Right atrium auricular region (tissue), 2 donors: ENCODE measurements at places on chromosomes 4 and X. TPM values are rescaled to one million over a fixed set of nuclear protein-coding genes. Genes with fewer than 3 reads are reported as not detected.

DNA sequence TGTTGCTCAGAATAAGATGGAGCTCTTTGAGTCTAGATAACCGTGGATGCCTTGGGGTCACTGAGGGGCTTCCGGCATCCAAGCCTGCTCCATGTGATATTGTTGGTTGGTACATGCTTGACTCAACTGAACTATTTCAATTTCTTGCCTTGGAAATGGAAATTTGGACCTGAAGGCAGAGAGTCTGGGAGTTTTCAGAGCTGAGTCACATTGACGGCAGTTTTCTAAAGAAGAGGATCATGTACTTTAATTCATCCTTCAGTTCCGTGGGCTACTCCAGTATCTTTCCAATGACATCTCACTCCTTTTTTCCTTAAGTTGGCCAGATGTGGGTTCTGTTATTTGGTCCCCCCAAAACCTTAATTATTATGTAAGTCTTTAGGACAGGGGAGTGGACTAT lies 100.5 kb downstream of the MFAP3L start:
- H3K36me3 ChIP-seq: no peaks in the 10 kb centered on the region
- DNase-seq: no peak
- H3K27ac ChIP-seq: no peak overlapping the region
- H3K4me1 ChIP-seq: no peaks in the 10 kb centered on the region

DNA sequence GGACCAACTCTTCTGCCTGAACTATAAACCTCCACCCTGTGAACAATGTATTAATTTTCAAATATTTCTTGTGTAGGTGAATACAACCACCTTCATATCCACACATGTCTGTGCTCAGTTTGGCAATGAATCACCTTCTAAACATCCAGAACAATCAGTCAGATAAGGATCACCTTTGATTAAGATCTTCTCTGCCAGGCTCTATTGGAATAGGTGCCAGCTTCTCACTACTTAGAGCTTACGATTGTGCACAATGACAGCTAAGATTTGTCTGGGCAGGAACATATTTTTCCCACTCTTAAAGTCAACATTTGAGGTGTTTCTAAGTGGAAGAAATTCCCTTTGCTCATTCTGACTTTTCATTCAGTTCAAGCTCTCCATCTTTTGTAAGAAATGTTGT lies 237.2 kb downstream of the IL1RAPL2 start:
- H3K4me3 ChIP-seq: no peak overlapping the region
- no peaks in the 10 kb centered on the region for H3K36me3 ChIP-seq
- H3K4me1 ChIP-seq: no peaks in the 10 kb centered on the region
- no peaks in the 10 kb centered on the region for H3K27me3 ChIP-seq
- no peak for DNase-seq
- no peak overlapping the region for H3K27ac ChIP-seq

DNA sequence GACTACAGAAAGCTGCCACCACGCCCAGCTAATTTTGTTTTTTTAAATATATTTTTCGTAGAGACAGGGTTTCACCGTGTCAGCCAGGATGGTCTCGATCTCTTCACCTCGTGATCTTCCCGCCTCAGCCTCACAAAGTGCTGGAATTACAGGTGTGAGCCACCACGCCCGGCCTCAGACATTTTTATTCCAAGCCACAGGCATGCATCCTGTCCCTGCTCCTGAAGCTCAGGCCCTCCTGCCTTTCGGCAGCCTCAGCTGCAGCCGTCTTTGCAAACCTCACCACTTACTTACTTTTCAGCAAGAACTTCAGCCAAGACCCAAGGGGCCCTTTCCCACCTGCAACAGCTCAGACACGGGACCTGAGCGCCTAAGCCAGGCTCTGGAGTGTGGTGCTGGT lies 26.0 kb downstream of the FAM53A start:
- no peak overlapping the region for H3K4me3 ChIP-seq
- no peaks in the 10 kb centered on the region for H3K36me3 ChIP-seq
- H3K4me1 ChIP-seq: no peaks in the 10 kb centered on the region
- no peak overlapping the region for H3K27ac ChIP-seq
- DNase-seq: no peak
- H3K27me3 ChIP-seq: no peaks in the 10 kb centered on the region

The SPIN2A gene
- not detected for total RNA-seq

The OTUD6A gene
- not detected for total RNA-seq

DNA sequence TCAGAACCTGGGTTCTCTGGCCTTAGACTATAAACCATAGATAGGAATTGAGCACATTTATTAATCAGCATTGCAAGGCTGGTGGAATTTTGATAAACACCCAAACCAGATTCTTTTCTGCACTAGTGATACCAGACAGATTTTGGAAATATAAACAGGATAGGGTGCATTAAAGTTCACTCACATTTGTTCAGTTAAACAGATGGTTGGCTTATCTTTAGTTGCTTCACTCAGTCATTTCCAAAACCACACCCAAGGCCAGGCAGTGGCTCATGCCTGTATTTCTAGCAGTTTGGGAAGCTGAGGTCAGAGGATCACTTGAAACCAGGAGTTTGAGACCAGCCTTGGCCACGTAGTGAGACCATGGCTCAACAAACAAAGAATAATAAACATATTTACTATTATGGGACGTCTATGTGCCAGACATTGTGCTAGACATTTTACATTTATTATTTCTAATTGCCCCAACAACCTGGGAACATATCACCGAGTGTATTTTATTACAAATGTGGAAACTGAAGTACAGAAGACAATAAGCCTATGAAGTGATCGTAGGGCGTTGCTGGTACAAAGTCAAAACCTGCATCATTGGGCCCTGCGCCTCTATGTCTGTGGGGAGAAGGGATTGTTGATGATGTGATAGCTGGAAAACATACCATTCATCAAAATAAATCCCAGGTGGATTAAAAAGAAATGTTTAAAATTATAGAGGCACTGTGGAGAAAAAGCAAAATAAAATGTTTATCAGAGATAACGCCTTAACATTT lies 15.0 kb downstream of the ADD1 start:
- H3K27me3 ChIP-seq: no peaks in the 10 kb centered on the region
- no peak overlapping the region for H3K4me3 ChIP-seq
- H3K36me3 ChIP-seq: peaks cover 6% of the 10 kb centered on the region
- H3K4me1 ChIP-seq: no peaks in the 10 kb centered on the region
- peak overlapping the region; percentile 74 for H3K27ac ChIP-seq

DNA sequence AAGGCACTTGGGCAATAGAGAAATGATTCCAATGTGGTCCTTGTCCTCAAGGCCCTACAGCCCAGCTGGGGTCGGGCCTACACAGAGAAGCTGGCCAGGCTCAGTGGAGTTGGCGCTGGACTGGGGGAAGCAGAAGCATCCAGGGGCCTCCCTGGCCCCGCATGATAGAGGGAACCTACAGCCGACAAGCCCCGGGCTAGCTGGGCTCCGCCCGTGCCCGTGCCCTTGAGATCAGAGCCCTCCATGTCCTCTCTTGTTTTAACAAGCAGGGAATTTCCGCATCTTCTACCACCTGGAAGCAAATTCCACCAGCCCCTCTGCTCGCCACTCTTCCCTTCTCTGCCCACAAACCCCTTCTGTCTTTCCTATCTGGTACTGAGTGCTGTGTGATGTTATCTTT lies 31.6 kb downstream of the CYTL1 start:
- H3K4me1 ChIP-seq: peaks cover 17% of the 10 kb centered on the region
- no peaks in the 10 kb centered on the region for H3K27me3 ChIP-seq
- no peaks in the 10 kb centered on the region for H3K36me3 ChIP-seq
- no peak overlapping the region for H3K4me3 ChIP-seq

The GPRASP1 gene
- 18.6 TPM for total RNA-seq

The LGI2 gene
- total RNA-seq: 1.9 TPM

DNA sequence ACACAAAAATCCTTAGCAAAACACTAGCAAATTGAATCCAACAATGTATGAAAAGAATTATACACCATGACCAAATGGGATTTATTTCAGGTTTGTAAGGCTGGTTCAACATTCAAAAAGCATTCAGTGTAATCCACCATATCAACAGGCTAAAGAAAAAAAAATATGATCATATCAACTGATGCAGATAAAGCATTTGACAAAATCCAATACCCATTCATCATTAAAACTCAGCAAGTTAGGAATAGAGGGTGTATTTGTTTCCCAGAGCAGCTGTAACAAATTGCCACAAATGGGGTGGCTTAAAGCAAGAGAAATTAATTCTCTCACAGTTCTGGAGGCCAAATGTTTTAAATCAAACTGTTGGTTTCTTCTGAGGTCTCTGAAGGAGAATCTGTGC lies 10.7 kb downstream of the VSIG1 start:
- no peak overlapping the region for H3K4me3 ChIP-seq
- H3K27me3 ChIP-seq: no peaks in the 10 kb centered on the region
- no peaks in the 10 kb centered on the region for H3K36me3 ChIP-seq
- no peak overlapping the region for H3K27ac ChIP-seq
- no peaks in the 10 kb centered on the region for H3K4me1 ChIP-seq

The ENPEP gene
- total RNA-seq: 3.3 TPM

- no peak overlapping the region for H3K27ac ChIP-seq
- no peak overlapping the region for H3K4me3 ChIP-seq
- no peaks in the 10 kb centered on the region for H3K4me1 ChIP-seq
- no peak for DNase-seq
Measured at GRCh38 chr4:112731715-112732114, 94.8 kb downstream of the LARP7 start.

- H3K4me3 ChIP-seq: no peak overlapping the region
- no peak overlapping the region for H3K27ac ChIP-seq
- H3K27me3 ChIP-seq: no peaks in the 10 kb centered on the region
- no peaks in the 10 kb centered on the region for H3K4me1 ChIP-seq
Measured at GRCh38 chrX:20421275-20421674, 154.6 kb upstream of the RPS6KA3 start.

DNA sequence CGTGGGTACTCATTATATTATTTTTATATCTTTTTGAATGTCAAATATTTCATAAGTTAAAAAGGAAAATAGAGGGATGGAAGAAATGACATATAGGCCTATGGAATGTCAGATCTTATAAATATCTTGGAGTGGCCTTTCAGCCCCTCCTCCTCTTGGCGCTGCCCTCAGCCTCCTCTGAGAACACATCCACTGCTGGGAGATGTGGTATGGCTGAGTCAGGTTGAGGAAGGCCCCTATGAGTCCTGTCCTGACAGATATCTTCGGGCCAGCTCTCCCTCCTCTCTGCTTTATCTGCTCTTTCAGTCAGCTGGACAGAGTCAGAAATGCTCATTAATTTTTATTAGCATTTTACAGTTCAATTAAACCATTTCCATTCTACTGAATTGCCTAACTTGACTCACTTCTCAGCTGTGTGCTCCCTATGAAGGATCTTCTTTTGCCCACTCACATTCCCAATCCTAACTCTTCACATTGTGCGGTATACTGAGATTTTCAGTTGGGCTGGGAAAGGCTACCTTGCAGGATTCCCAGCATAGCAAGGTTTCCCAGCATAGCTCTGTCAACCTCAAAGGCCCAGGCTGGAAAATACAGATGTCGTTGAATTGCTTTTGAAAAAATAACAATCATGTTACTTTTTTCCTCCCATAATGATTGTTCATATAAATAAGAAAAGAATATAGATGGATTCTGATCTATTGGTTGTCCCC lies 128.0 kb downstream of the ARHGEF9 start:
- no peak overlapping the region for H3K27ac ChIP-seq
- H3K4me3 ChIP-seq: no peak overlapping the region
- no peaks in the 10 kb centered on the region for H3K4me1 ChIP-seq
- peaks cover 18% of the 10 kb centered on the region for H3K36me3 ChIP-seq

The SLC25A14 gene
- total RNA-seq: 3.4 TPM

DNA sequence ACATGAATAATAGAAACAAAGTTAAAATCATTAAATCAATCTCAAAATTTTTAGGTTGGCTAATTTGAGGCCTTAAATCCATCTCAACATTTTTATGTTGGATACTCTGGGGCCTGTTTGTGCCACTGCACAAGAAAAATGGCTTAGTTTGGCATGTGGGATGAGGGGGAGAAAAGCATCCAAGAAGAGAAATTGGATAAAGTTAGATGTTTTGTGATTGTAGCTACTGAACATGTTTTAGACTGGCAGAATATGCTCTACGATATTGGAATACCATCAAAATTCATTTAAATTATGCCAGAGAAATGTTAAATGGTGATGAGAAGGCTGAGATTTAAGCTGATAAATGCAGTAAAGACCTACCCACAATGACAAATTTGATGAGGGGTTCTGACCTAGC lies 376.9 kb downstream of the CXXC4 start:
- no peaks in the 10 kb centered on the region for H3K36me3 ChIP-seq
- no peak overlapping the region for H3K4me3 ChIP-seq
- DNase-seq: no peak
- no peaks in the 10 kb centered on the region for H3K4me1 ChIP-seq
- H3K27me3 ChIP-seq: no peaks in the 10 kb centered on the region

The NPNT gene
- 5.5 TPM for total RNA-seq

DNA sequence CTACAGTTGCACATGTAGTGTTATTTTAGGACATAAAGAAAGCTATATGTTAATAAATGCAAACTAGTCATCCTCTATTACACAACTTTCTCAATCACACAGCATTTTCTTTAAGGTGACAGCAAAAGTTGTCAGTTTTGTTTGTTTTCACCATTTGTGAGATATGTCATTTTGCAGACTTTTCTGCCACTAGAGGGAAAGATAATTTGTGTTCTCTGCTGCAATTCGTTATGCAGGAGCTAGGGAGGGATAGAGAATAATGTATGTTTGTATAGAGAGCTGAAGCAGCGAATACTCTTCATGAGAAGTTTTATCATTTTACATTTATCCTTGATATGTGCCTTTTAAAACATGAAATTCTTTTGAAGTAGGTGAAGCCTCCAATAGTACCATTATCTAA lies 670.6 kb upstream of the ATOH1 start:
- no peak overlapping the region for H3K27ac ChIP-seq
- no peaks in the 10 kb centered on the region for H3K36me3 ChIP-seq
- no peak for DNase-seq

GRCh38 chr4:132502096-132502552 lies 647.0 kb upstream of the PCDH10 start:
- no peaks in the 10 kb centered on the region for H3K27me3 ChIP-seq
- no peak overlapping the region for H3K27ac ChIP-seq
- H3K4me3 ChIP-seq: no peak overlapping the region
- H3K36me3 ChIP-seq: no peaks in the 10 kb centered on the region
- H3K4me1 ChIP-seq: no peaks in the 10 kb centered on the region
